ENCODE measurements at places on chromosomes 7 and 10.

- DNase-seq: no peak
Observed at GRCh38 chr7:141442781-141443180, 108.4 kb upstream of the AGK start.

DNA sequence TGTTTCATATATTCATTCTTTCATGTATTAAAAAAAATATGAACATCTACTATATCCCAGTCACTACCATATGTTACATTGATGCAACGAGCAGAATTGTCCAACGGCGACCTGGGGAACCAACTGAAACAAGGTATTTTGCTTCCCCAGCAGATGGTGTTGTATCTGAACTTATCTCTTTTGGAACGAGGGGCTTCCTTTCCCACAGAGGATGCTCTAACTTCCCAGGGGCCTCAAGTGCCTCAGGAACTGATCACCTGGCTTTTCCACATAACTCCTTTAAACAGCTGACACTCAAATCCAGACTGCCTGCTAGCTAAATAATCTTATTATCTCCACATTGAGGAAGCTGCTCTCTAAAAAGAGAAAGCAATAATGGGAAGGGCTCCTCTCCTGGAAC, 259.3 kb downstream of the HTR7 start:
- no peak for DNase-seq

DNA sequence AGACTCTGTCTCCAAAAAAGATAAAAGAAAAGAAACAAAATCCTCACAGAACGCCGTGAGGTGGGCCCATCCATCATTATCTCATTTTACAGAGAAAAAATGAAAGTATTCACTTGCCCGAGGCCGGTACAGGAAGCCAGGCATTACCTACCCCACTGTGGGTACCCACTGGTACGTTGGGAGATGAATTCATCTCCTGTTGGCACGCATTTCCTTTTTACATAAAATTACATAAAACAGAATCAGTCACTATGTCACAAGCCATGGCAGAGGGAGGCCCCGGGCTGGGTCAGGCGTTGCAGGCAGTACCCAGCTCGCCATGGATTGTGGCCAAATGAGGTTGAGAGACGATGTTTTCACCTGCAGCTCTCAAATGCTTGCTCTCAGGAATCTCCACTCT, 38.6 kb upstream of the TNRC18 start:
- DNase-seq: no peak

DNA sequence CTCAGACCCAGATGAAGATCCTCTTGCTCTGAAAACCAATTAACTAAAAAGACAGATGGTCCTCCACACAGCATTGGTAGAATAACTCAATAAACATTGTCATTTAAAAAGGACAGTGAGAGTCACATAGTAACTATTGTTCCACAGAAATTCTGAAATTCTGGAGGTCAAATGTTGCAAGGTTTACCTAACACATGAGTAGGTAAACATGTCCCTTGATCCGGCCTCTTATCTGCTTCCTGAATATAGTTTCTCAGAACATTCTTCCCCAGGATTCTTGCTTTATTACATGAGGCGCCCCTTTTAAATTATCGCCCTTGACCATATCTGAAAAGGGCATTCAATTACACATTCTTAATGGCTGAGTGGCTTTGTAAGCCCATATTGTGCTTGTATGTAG, 270.7 kb downstream of the SEMA3D start:
- DNase-seq: no peak
